ENCODE measurements at places on chromosomes 3 and 15. TPM values are rescaled to one million over a fixed set of nuclear protein-coding genes. Genes with fewer than 3 reads are reported as not detected.

GRCh38 chr3:11629716-11630115, 14.0 kb downstream of the VGLL4 start:
- DNase-seq = no peak

Gene LTK
- 0.19 TPM for total RNA-seq

GRCh38 chr3:183959214-183959613, 58.5 kb downstream of the ABCC5 start:
- DNase-seq = no peak

DNA sequence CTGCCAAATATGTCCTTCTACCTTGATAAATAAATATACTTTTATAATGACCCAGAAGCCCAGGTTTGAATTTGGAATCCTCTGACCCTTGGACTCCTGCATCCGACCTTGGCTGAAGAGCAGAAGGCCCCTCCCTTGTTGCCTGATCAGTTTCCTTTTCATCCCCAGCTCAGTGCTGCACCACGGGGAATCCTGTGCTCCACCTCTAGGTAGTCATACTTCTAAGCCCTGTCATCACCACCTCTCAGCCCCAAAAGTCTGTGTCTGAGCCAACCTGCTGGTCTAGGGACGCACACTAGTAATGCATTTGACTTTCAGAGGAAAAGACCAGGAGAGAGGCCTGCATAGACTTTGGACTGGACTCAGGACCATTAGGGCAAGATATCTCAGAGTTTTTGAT, 310.6 kb downstream of the NLGN1 start:
- no peak for DNase-seq
